Renal pelvis (tissue), 12 donors: ENCODE measurements at places on chromosomes 7 and 10. TPM values are rescaled to one million over a fixed set of nuclear protein-coding genes. Genes with fewer than 3 reads are reported as not detected.

DNA sequence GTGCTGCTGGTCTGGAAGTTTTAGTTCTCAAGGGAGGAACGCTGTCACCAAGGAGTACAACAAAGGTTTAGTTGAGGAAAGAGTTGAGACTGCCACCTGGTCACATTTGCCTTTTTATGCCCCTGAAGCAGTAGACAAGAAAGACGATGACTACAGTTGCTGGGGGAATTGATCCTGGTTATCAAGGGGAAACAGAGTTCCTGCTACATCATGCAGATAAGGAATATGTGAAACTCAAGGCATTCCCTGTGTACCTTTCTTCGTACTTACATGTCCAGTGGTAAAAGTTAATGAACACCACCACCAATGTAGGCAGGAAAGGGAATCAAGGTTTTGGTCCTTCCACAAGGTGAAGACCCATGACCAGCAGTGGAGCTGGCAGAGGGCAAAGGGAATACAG, 31.8 kb downstream of the SLC35B4 start:
- DNase-seq, result no peak

GRCh38 chr7:14836571-14837189, 65.9 kb downstream of the DGKB start:
- DNase-seq, result peak; percentile 45

DNA sequence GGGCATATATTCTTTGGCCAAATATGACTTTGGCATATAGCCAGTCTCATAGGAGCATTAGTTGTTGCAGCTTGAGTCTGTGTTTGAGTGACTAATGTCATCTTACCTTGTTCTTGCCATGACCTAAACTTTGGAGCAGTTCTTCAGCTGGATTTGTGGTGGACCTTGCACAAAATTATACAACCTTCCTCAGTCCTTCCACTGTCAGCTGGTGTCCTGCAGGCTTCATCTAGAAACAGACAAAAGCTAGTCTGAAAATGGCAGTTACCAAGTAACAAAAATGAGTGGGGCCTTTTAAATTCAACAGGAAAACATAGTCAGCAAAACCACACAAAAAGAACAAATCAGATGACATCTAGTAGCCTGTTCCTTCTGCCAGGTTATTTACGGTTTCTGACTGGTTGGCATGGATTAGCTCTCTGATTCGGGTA, 59.5 kb upstream of the HECTD2 start:
- no peak for DNase-seq

Gene C7orf57
- 0.43 TPM for polyA plus RNA-seq

- no peak for DNase-seq
Observed at GRCh38 chr7:140197218-140197890, 20.6 kb upstream of the KDM7A start.

Gene KCNMA1
- 3.4 TPM for polyA plus RNA-seq

GRCh38 chr7:1715671-1716074, 45.6 kb downstream of the ELFN1 start:
- no peak for DNase-seq

GRCh38 chr10:7388602-7389001, 22.2 kb downstream of the SFMBT2 start:
- no peak for DNase-seq

DNA sequence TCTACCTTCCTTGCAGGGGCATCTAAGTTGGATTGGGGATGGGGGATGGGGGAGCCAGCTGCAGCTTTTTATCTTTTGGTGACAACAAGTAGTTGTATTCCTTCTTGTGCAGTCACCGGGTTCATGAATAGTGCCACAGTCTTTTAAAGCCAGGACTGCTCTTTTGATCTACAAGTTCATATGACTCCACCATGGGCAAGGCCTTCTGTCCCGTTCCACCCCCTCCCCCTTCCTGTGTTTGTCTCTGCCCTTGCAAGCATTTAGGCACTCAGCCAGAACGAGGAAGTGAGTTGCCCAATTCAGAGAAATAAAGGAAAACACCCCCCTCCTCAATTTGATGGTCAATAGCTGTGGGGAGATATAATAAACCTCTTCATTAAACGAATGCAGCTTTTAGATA, 44.8 kb upstream of the EGR2 start:
- peak; percentile 12 for DNase-seq

- no peak for DNase-seq
Observed at GRCh38 chr7:102991077-102991539, 78.3 kb downstream of the LRRC17 start.

Gene EPHA1
- polyA plus RNA-seq, result 25.0 TPM

GRCh38 chr10:12709000-12709401, 292.5 kb downstream of the CCDC3 start:
- DNase-seq, result no peak

Gene TNS3
- 92.4 TPM for polyA plus RNA-seq

Gene SPDYE2B
- 0.60 TPM for polyA plus RNA-seq

GRCh38 chr10:80324086-80324485, 32.5 kb downstream of the DYDC1 start:
- DNase-seq, result no peak

Gene INHBA
- 2.5 TPM for polyA plus RNA-seq

GRCh38 chr7:29723599-29723998, 82.7 kb upstream of the WIPF3 start:
- peak; percentile 17 for DNase-seq

DNA sequence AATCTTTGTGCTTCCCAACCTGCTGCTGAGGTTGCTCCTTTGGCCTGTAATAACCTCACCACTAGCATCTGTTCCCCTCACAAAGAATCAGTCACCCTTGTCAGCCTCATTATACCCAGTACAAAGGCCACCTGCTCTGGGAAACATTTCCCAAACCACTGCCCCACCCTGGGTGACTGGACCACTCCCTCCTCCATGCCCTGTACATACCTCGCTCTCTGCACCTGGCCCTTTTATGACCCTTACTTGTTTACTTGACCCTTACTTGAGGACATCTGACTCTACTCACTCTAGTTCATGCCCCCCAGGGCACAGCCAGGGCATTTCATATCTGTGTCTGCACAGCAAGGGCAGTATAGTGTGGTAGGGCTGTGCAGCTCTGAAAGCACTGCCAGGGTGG, 21.4 kb upstream of the AOC1 start:
- DNase-seq, result no peak

Gene ENKUR
- polyA plus RNA-seq, result 3.7 TPM

DNA sequence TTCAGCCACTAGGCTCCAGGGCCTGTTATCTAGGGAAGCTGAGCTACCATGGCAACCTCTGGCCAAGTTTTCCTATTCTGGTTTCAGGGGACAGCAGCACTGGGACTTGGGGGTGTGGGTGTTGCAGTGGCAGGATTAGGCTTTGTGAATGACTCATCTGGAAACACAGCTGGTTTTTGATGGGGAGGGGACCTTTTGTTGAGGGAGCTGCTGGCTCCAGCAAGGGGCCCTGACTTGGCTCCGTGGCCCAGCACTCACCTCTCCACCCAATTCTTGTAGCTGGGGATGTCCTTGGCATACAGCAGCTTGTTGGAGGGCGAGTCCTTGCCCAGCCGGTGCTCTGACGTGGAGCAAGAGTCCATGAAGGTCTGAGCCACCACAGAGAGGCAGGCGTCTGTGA, 435.9 kb downstream of the PLXNA4 start:
- DNase-seq, result no peak

DNA sequence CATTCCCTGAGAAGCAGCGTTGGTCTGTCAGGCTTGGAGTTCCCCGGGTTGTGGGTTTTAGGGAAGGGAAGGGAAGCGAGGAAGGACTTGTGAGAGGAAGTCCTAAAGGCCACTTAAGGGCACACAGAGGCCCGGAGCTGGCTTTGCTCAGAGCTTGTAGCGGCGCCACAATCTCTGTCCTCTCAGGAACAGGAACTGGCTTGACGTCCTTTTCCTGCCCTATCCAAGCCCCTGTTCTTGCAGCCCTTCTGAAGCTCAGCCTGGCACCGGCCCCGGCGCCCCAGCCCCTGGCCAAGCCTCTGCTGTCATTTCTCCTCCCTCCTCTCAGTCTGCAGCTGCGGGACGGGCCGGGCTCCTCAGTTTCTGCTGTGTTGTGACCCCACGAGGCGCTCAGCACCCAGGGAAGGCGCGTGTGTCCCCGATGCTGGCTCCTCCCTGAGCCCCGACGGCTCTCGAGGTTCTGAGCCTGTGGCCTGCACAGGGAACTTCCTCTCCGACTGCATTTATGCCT, at the start of gene GIMAP8:
TSS of gene GIMAP8 (plus strand) at position 140 of the 511 bp plus-strand sequence. CDS start 16,069 bp downstream, outside the sequence.
- DNase-seq, result no peak

DNA sequence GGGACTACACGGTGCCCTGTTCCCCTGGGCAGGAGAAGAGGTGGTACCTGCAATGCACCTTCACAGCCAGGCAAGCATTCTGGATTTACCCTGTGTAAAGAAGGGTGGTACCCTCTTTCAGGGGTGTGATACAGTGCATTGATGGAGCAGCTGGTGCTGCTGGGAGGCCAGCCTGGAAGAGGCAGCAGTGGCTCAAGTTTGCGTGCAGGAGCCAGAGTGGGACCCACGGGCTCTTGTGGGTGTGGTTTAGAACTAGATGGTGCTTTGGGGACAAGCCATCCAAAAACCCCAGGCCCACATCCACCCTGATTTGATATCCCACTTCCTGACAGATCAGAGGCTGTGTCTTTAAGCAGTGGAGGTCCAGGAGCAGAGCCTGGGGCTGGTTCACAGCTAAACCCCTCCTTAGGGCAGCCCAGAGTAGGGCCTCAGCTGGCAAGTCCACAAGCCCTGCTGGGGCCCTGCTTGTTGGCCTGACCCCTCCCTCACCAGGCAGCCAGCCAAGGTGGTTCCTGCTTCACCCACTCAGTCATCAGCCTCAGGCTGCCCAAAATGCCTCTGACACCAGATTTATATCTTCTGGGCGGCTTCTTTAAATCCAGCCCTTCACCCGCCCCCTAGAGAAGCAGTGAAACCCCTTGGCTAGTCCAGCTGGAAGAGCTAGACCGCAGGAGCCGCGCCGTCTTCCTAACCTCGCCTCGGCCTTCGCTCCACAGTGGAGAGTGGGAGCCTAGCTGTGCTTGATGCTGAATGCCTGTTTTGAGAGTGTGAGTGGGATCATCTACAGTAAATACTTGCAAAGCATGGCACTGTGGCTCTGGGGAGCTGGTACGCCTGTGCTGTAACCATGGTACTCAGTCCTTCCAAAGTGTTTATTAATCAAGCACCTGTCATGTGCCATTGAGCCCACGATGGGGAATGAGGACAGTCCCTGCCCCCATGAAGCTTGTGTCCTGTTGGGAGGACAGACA, 1.4 kb upstream of the ASIC3 start:
- no peak for DNase-seq

Gene FKBP6
- 0.56 TPM for polyA plus RNA-seq

- DNase-seq, result no peak
Observed at GRCh38 chr10:118495499-118495898, 99.9 kb downstream of the PRLHR start.

DNA sequence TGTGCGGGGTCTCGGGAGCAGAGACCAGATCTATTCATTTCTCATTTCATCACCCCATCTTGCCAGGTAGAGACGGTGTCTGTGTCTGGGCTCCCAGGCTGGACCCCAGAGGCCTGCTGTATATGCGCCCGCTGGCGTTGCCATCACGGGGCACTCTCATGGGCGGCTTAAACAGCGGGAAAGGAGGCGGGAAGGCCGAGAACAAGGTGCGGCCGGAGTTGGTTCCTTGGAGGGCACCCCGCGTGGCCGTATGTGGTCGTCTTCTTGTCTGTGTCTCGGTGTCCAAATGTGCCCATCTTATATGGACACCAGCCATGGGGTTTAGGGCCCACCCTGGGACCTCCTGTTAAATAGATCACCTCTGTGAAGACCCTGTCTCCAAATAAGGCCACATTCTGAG, 2.1 kb upstream of the CFAP46 start:
- no peak for DNase-seq

DNA sequence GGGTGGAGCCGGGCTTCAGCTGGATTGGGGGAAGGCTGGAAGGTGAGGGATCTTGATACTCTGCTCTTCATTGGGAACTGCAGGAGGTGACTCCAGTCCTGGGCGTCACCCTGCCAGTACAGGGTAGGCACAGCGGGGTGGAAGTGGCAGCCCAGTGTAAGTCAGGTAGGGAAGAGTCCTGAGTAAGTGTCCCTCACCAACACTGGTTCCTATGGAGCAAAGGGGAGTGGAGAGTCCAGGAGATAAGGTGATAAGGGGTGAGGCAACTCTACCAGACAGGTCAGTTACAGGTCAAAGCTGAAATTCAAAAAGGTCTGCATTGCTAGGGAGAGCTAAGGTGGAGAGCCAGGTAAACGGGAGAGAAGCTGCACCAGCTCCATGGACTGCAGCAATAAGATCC, 145.6 kb upstream of the NFE2L3 start:
- no peak for DNase-seq

GRCh38 chr10:29763396-29763795, 128.6 kb upstream of the SVIL start:
- no peak for DNase-seq

Gene XRCC2
- polyA plus RNA-seq, result 12.7 TPM

Gene SSC4D
- polyA plus RNA-seq, result 5.2 TPM

- DNase-seq, result no peak
Observed at GRCh38 chr10:80633383-80633860, 95.7 kb downstream of the SH2D4B start.

GRCh38 chr10:34184397-34184796, 630.7 kb downstream of the PARD3 start:
- no peak for DNase-seq

DNA sequence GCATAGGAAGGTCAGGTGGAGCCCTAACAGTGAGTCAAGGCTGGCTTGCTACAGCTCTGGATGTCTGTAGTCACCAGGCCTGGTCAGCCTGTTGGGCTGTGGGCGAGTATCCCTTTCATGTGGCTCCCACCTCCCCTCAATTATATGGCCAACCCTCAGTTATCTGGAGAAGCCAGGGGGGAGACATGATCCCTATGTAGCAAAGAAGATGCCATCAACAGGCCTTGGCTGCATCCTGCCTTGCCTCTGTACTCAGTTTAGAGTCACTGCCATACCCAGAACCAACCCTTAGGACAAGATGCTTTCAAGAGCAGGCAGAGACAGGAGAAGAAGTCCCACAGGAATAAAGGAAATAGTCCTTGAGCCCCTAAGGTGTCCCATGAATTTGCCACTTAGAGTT, 763.9 kb downstream of the GRID1 start:
- no peak for DNase-seq

- DNase-seq, result no peak
Observed at GRCh38 chr7:130063036-130063435, 7.3 kb upstream of the KLHDC10 start.

GRCh38 chr10:119980956-119981750, 88.6 kb downstream of the SEC23IP start:
- DNase-seq, result no peak

GRCh38 chr7:80307227-80307856, 172.7 kb downstream of the GNAI1 start:
- no peak for DNase-seq

GRCh38 chr10:86959737-86960002, 1.3 kb downstream of the SNCG start:
- no peak for DNase-seq

DNA sequence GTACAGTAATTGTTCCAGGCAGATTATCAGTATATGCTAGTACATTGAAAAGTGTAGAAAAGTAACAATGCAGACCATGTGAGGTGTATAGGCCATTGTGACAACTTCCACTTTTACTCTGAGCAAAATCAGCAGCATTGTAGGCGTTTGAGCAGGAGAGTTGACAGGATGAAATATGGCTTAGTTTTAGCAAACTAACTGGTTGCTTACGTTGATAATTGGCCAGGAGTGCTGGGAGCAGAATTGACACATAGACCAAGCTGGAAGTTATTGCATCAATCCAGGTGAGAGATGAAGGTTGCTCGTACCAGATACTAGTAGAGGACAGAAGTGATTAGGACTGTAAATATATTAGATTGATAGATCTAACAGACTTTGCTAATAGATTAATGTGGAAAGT, 46.0 kb downstream of the LCOR start:
- DNase-seq, result no peak

Gene SP8
- not detected for polyA plus RNA-seq
